Colonic mucosa (tissue), 4 donors: ENCODE measurements at places on chromosomes 4 and X. TPM values are rescaled to one million over a fixed set of nuclear protein-coding genes. Genes with fewer than 3 reads are reported as not detected.

Gene MAGEB4
- not detected for total RNA-seq

Gene PDE5A
- 17.6 TPM for total RNA-seq

Gene ESX1
- not detected for total RNA-seq

Gene LNX1
- total RNA-seq, result 25.0 TPM

Gene SPATA4
- total RNA-seq, result not detected
